GM23248 (cell line): ENCODE measurements at places on chromosomes 5 and 9.

GRCh38 chr9:76321195-76321828, 72.9 kb downstream of the RFK start:
- peak; percentile 43 for DNase-seq

DNA sequence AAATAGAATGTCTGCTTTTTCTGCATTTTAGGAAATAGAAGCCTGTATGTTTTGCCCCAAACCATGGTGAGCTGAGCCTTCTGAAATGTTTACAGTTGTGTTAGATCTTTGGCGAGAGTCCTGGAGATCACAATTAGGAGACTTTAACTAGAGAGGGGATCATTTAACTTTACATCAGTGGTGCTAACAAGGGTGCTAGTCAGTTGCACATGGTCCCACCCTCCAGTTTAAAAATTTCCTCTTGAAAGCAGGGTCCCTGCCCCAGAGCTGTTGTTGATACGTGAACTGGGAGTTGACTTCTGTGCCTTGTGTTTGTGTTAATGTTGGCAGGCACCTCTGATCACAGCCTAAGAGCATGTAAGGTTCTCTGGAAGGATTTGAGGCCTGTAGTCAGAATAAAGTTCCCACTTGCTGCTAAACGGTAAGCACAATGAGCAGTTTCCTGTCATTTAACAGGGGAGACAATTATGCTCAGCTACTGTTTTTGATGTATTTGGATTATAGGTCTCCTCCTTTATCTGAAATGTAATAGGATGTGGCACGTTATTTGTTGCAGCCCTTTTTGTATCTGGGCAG, 43.7 kb downstream of the RASGRF2 start:
- no peak for DNase-seq

GRCh38 chr9:135907006-135907430, 328 bp downstream of the CAMSAP1 start:
- peak; percentile 67 for DNase-seq

- DNase-seq = no peak
Observed at GRCh38 chr9:22356985-22357384, 89.6 kb upstream of the DMRTA1 start.

GRCh38 chr9:124635285-124635684, 128.1 kb upstream of the NR5A1 start:
- DNase-seq = no peak

GRCh38 chr5:87137283-87137682, 130.4 kb upstream of the RASA1 start:
- DNase-seq = peak; percentile 41
